ENCODE measurements at places on chromosomes 7 and 10.

DNA sequence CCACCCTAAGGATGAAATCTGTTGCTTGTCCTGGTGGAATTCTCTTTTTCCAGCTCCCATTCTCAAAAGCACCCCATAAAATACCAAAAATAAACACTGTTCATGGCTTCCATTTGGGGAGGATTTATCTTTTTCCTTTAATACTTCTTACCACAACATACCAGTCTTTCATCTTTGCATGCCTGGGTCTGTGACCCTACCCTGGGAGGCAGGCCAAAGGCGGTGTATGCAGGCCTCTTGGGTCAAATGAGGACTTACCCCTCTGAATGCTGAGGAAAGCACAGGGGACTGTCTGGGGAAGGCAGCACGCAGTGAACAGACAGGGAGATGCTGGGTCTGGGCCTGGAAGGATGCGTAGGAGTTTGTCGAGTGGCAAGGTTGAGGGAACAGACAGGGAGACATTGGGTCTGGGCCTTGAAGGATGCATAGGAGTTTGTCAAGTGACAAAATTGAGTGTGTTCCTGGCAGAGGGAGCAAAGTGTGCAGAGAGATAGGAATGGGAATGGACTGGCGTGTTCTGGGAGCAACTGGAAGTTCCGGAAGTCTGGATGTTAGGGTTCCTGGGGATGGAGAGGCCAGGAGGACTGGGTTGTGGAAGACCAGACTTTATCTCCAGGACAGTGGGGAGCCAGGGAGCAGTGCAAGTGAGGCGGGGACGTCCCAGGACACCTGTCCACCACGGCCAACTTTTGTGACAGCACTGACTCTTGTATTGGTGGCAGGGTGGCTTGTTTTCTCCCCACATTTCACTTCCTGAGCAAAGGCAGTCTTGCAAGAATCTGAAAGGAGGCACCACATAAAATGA is 40.8 kb downstream of the MYL10 start:
- no peak for DNase-seq

- no peak for DNase-seq
Observed at GRCh38 chr7:484356-485101, 35.1 kb downstream of the PDGFA start.

GRCh38 chr10:133009218-133009950 is 67.0 kb upstream of the CFAP46 start:
- no peak for DNase-seq

- DNase-seq: no peak
Observed at GRCh38 chr7:97313900-97314299, 196.4 kb downstream of the SDHAF3 start.

DNA sequence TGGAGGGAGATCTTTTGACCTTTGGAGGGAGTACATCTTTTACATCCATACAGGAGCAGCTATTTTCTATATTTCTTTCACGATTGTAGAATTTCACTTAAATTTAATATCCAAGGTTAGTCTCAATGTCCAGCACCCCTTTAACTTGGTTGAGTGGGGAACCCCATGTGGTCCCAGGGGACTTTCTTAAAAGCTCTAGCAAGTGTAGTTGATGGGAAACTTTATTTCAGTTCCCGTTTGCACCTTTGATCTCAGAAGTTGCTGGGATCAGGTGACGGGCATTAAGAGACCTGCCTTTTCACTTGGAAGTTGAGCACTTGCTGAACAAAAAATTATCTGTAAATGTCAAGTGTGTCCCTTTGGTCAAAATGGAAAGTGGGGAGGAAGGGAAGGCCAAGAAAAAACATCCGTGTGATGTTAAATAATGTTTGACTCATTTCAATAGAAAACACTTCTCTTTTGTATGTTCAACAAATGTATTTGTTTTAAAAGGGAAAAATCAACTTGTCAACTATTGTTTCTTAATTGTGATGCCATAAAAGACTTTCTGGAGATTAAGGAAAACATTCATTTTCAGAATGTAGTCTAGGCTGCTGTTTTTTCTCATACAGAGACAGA is 370.1 kb upstream of the GALNT17 start:
- DNase-seq: no peak

Data from NCI-H69 (cell line).